ENCODE measurements at places on chromosomes 7 and 10.
A peak's percentile ranks its signal among the peaks of the same experiment; 100 is the strongest.

- no peak for DNase-seq
These were observed 707.8 kb downstream of the XPNPEP1 start for GRCh38 chr10:109215291-109216075.

- peak; percentile 44 for DNase-seq
These were observed 17.3 kb downstream of the GPER1 start for GRCh38 chr7:1105189-1105588.

- DNase-seq, result no peak
These were observed 299.6 kb downstream of the MDFIC start for GRCh38 chr7:115221456-115221855.

GRCh38 chr7:2986561-2986960, 57.1 kb downstream of the CARD11 start:
- no peak for DNase-seq

- DNase-seq, result no peak
These were observed 6.9 kb upstream of the GNG11 start for GRCh38 chr7:93914581-93915066.

DNA sequence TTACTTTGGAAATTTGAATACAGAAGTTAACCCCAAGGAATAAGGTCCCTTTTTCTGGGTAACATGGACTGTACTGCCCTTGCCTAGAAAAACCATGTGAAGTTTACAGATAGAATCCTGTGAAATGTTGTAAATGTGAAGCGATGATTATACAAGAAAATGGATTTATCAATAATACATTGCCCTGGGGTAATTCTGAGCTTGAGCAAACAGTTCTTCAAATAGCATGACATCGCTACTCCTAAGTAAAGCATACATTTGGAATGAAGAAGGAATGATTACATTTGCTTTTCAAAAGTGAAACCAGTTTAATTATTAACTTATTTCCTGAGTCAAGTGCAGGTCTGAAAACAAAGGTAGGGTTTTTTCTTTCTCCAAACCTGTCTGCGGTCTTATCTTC, 43.3 kb upstream of the FZD8 start:
- no peak for DNase-seq

DNA sequence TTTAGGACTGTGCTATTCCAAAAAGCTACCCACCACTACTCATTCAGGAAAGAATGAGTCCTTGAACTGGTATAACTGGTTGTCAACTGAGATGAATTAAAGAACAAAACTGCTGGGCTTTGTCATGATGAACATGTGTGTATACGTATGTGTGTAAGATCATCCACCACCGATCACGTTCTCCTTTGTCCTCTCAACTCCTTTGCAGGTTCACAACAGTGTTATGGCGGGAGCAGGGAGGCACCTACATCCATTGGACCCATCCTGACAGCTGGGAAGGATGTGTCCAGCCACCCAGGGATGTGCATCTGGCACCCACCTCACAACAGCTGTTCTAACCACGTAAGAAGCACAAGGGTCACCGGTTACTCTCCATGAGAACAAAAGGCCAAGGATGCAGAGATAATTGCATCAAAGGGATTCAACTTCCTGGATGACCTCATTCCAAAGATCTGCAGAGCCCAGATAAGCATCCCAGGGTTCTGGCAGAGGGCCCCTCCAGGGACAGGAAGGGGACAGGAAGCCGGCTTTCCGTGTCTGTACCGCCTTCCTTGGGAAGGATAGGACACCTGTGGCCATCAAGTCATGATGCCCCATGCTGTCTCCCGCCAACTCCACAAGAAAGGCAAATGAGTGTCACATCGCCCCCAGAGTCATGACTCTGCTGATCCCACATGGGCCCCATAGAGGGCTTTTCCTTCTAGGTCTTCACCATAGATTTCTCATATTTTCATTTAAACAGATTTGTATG, 66.1 kb downstream of the STEAP1B start:
- DNase-seq, result no peak

- DNase-seq, result no peak
These were observed 698.1 kb upstream of the NRP1 start for GRCh38 chr10:34032564-34032963.

- DNase-seq, result no peak
These were observed 2.6 kb upstream of the TMEM130 start for GRCh38 chr7:98872328-98872924.

DNA sequence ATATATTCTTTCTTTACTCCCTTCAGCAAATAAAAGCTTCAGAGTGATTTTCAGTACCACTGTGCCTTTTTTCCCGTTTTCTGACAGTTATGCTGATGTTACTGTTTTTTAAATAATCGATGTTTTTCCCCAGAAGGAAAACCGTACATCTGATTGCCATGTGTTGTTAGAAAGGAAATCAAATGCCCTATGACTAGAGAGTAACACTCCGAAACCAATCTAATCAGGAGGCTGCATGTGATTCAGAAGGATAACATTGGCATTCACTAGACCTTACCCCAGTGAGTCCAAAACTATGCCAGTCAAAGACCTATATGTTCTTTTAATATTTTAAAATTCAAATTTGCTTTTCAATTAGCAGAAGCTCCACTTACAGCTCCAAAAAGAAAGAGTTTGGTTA, 116.3 kb downstream of the TMEM26 start:
- no peak for DNase-seq

- peak; percentile 61 for DNase-seq
These were observed 139.2 kb downstream of the ETV1 start for GRCh38 chr7:13850185-13850752.

- DNase-seq, result no peak
These were observed 137.6 kb upstream of the SVIL start for GRCh38 chr10:29772403-29772802.

GRCh38 chr7:153838591-153838990, 213.6 kb upstream of the DPP6 start:
- no peak for DNase-seq

DNA sequence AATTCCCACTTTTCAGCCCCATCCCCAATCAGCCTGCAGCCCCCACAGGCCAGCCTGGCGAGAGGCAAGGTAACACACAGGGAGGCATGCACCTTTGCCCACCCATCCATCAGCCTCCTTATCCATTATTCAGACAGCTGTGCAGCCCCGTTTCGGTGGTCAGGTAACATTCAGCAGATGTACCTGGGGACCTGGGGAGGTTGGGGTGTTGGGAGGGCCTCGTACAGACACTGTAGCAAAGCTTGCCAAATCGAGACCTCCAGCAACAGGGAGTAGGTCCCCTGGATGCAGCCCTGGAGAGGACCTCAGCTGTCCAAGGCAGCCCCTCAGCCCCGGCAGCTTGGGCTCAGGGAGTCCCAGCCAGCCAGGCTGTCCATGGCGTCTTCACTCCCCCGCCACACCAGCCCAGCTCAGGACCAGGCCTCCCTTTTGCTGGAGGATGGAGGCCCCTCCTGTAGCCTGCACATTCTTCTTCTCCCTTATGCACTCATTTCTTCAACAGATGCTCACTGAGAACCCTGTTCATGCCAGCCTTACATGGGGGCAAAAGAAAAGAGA, 8.5 kb upstream of the DRGX start:
- no peak for DNase-seq

DNA sequence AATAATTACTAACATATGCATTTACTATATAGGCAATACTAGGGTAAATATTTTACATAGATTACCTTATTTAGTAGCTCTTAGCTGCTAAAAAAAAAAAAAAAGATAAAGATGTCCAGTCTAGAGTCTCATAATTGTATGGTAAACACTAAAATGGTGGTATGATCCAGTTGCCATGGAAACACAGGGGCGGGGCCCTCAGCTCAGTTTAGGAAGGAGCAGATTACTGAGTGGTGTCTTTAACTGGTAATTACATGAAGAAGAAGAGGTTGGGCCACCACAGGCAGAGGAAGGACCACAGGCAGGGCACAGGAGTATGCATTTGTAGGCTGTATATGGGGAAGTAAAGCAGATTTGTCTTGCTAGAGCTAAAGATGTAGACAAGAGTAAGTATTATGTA, 43.7 kb downstream of the ITGB8 start:
- no peak for DNase-seq

- DNase-seq, result peak; percentile 60
These were observed 75.9 kb downstream of the HIBADH start for GRCh38 chr7:27586825-27587224.

DNA sequence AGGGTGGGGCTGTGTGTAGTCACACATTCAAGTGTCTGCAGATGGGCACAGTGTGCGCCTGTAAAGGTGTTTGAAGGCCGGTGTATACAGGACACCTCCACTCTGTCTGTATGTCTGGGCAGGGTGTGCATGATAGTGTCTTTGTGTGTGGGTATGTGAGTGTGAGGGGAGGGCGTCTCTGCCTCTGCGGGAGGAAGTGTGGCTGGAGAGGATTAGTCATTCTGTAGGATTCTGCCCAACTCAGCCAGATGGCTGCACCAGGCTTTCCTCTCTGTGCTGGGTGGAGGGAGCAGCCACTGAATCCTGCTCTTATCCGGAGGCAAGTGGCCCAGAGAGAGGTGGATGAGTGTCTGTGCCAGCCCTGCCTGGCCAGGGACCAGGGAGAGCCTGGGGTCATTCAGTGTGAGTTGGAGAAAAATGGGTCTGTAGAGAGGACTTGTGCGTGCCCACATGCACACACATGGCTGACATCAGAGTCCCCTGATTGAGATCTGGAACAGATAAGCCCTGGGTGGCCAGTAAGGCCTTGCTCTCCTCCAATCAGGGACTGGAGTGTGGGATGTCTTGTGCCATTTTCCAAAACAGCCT, 1.7 kb downstream of the SFXN3 start:
- no peak for DNase-seq

DNA sequence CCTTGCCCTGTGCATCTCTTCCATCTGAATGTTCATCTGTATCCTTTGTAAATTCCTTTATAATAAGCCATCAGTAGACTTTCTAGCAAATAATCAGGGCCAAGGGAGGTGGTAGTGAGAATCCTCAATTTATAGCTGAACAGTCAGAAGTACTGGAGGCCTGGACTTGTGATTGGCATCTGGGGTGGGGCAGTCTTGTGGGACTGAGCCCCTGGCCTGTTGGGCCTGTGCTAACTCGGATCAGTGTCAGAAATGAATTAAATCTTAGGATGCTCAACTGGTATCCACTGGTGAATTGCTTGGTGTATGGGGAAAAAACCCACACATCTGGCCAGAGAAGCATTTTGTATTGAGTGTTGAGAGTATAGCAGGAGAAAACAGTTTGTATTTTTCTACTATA, 481.8 kb downstream of the GLRX3 start:
- no peak for DNase-seq

DNA sequence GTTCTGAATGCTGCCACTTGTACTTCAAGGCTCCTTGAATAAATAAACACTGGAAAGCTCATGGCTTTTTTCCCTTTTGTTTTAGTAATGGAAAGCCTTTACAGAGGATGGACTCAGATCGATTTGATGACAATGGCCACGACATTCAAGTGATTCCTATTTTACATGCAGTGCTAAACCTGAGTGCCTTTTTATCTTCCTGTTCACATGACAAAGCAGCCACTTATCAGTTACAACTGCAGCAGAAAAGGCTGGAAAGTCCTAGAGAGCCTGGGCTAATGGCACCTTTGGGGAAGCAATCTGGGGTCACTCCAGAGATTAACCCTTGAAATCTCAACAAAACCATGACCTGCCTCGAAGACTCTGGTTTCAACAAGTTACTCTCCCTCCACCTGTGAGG, 249.0 kb upstream of the AUTS2 start:
- DNase-seq, result peak; percentile 58

DNA sequence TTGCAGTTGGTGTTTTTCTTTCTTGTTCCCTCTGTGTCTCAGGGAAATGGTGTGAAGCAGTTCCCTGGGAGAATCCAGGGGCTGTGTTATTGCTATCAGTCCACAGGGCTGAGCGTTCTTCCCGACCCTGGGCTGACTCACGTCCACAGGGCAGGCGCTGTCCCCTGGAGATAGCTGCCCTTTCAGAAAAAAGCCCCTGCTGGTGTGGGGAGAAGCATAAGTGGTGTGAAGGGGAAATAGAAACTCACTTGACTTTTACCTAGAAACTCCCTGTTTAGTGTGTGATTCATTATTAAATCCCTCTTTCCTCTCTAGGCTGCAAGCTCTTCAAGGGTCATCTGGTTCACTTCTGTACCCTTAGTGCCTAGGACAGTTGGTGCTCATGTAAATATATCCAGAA, 63.3 kb upstream of the SMNDC1 start:
- DNase-seq, result no peak

DNA sequence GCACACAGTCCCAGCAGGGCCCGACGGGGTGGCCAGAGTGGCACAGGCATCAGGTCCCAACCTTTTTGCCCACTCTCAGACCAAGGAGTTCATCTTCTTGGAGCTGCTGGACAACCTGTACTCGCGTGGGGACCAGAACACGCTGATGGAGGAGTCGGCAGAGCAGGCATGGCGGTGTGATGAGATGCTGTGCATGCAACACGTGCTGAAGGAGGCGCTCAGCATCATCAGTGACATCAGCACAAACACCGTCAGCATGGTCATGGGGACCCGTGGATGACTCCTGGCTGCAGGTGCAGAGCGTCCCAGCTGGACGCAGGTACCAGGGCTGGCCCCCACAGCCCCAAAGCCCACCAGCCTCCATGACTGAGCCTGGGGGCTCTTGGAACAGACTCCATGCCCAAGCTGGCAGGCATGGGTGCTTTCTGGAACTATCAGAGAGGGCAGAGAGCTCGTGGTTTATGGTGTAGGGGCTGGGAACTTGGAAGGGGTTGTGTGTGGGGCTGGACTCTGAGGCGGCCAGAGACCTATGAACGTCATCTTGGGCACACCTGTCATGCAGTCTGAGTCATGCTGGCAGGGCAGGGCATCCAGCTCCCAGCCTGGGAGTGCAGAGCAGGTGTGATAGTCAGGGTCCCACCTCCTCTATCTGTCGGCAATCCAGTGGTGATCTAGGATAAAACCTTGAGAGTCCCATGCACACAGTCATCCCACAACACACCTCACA, 8.2 kb upstream of the MTPAP start:
- no peak for DNase-seq

DNA sequence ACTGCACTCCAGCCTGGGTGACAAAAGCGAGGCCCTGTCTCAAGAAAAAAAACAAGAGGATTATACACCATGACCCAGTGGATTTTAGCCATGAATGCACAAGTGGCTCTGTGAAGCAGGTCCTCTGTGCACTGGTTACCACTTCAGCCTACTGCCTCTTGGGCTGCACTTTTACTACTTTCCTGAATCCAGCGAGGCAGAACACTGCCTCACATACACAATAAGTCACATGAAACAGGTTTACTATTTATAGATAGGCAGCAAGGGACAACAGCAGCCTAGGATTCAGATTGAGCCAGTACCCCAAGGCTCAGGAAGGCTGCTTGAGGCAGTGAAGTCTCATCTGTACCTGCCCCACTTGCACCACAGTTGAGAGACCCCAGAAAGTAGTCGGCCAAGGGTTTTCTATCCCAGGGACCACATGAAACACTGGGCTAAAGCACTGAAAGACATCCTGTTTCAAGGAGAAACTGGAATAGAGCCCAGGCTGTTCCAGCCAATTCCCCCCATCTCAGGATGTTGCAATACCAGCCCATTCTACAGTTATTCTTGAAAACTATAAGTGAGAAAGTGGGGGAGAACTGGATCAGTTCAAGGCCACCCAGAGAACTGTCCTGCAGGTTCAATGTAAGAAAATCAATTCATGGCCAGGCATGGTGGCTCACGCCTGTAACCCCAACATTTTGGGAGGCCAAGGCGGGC, 10.3 kb upstream of the OGDH start:
- DNase-seq, result no peak

DNA sequence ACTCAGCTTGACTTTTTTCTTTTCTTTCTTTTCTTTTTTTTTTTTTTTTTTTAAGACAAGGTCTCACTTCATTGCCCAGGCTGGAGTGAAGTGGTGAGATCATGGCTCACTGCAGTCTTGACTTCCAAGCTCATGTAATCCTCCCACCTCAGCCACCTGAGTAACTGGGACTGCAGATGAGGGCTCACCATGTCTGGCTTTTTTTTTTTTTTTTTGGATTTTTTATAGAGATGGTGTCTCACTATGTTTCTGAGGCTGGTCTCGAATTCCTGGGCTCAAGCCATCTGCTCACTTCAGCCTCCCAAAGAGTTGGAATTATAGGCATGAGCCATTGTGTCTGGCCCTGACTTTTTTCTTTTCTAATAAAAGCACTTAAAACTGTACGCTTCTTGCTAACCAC, 358.2 kb upstream of the IGFBP3 start:
- no peak for DNase-seq
